Right cardiac atrium (tissue), 5 donors: ENCODE measurements at places on chromosomes 5 and 9. TPM values are rescaled to one million over a fixed set of nuclear protein-coding genes. Genes with fewer than 3 reads are reported as not detected.

The NPM1 gene
- 887 TPM for polyA plus RNA-seq

The OR1J2 gene
- not detected for polyA plus RNA-seq

The CTXN3 gene
- not detected for polyA plus RNA-seq

The MELK gene
- polyA plus RNA-seq = 0.09 TPM

The IRX1 gene
- polyA plus RNA-seq = 0.05 TPM

The SLC4A9 gene
- 0.05 TPM for polyA plus RNA-seq

The IL17B gene
- polyA plus RNA-seq = 1.4 TPM

The RAB24 gene
- polyA plus RNA-seq = 28.6 TPM

The PTGS1 gene
- 4.5 TPM for polyA plus RNA-seq

The SLC31A2 gene
- polyA plus RNA-seq = 11.4 TPM

The ADGRV1 gene
- 0.05 TPM for polyA plus RNA-seq

The HNRNPH1 gene
- polyA plus RNA-seq = 121 TPM
